Stimulated activated naive B cell treated with anti-CD40 and anti-IgM and Interleukin-4, amounts not matched to agents 10 μg/mL and 1 μg/mL and 100 μg/mL, for 72 hours (primary cell): ENCODE measurements at places on chromosomes 3 and 15.

GRCh38 chr3:9497821-9498565 lies 55.6 kb downstream of the LHFPL4 start:
- DNase-seq: no peak

- DNase-seq: no peak
Observed at GRCh38 chr3:88809993-88810392, 297.4 kb upstream of the EPHA3 start.

- peak; percentile 52 for DNase-seq
Observed at GRCh38 chr3:58640700-58641372, 25.7 kb downstream of the FAM3D start.

GRCh38 chr15:69767191-69767590 lies 314.6 kb downstream of the RPLP1 start:
- no peak for DNase-seq

GRCh38 chr3:71310359-71310979 lies 273.1 kb downstream of the FOXP1 start:
- DNase-seq: no peak

GRCh38 chr3:23567917-23568316 lies 237.8 kb upstream of the UBE2E1 start:
- DNase-seq: peak; percentile 9

- no peak for DNase-seq
Observed at GRCh38 chr3:182364323-182364722, 429.0 kb upstream of the ATP11B start.

GRCh38 chr3:150662410-150663200 lies 41.1 kb downstream of the ERICH6 start:
- DNase-seq: no peak

- no peak for DNase-seq
Observed at GRCh38 chr3:125289429-125289981, 77.0 kb upstream of the SLC12A8 start.

- DNase-seq: no peak
Observed at GRCh38 chr15:97383516-97383915, 577.0 kb upstream of the ARRDC4 start.

DNA sequence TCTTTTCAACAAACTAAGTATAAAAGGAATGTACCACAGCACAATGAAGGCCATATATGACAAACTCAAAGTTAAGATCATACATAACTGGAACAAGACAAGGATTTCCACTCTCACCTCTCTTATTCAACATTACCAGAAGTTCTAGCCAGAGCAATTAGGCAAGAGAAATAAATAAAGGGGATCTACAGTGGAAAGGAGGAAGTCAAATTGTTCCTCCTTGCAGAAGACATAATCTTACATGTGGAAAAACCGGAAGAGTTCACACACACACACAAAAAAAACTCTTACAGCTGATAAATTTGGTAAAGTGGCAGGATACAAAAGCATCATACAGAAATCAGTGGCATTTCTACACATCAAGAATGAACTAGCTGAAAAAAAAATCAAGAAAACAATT lies 277.9 kb downstream of the MCTP2 start:
- DNase-seq: no peak

DNA sequence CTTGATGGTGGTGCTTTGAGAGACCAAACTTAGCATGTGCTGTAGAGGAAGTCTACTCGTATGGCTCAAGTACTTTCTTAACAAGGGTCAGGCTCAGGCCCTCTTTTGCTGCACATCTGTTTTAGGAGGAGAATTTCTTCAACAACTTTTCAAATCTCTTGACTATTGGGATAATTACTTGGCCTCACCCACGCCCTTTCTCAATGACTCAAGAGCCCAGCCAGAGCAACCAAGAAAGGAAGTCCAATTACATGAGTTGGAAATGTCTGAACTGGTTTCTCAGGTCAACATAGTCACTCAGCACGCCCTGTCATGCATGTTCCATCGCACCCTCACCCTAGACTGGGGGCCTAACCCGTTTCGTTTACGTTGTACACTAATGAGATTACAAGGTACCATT lies 44.8 kb upstream of the UMPS start:
- no peak for DNase-seq

DNA sequence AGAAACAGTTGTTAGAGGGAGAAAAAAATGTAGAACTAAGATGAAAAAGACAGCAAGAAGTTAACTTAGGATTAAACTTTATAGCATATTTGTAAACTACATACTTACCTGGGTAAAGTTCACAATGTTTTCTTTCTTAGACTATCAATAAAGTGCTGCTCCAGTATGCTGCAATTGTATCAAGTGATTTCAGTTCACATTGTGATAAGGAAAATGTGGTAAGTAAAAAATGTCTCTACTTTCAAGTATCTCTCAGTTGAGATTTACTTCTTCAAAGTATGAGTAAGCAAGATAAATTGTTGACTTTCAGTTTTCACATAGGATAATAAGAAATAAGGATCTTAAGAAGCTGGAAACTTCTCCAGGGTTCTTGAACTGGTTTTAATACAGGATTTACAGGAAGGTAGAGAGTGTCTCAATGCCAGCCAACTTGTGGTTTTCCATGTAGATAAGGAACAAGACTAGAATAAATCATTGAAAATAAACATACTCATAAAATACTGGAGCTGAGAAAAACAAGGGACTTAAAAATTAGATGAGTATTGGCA lies 528.8 kb downstream of the UNC13C start:
- no peak for DNase-seq

- no peak for DNase-seq
Observed at GRCh38 chr3:42204867-42205599, 61.0 kb downstream of the CCK start.

GRCh38 chr15:74369756-74370155 lies 2.3 kb upstream of the CYP11A1 start:
- DNase-seq: no peak

DNA sequence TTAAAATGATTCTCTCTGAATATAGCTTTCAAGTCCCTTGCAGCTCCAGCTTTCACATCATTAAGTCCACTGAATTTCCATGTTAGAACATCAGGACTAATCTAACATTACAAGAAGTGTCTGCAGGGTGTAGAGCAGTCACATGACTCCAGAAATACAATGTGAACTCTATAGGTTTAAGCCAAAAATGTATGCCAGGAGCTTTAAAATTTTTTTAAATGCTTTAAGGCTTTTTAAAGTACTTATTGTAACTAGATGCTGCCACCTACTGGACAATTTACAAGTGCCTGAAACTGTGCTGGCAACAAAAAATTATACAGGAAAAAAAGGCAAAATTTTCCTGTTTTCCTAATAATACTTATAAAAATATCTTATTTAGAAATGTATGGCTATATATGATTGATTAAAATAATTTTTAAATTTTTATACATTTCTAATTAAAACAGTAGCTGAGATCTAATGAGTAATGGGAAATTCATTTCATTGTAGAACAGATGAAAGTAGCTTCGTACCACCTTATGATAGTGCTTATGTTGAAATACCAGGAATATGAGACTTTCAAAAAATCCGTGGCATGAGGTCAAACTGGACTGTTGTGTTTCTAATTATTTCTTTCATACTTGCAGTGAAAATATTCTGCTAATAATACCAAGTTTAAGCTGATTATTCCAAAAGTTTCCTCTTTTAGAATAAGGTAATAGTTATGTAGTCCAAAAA lies 25.7 kb downstream of the FSIP1 start:
- DNase-seq: no peak

GRCh38 chr3:100002599-100003350 lies 111.5 kb downstream of the FILIP1L start:
- DNase-seq: no peak

DNA sequence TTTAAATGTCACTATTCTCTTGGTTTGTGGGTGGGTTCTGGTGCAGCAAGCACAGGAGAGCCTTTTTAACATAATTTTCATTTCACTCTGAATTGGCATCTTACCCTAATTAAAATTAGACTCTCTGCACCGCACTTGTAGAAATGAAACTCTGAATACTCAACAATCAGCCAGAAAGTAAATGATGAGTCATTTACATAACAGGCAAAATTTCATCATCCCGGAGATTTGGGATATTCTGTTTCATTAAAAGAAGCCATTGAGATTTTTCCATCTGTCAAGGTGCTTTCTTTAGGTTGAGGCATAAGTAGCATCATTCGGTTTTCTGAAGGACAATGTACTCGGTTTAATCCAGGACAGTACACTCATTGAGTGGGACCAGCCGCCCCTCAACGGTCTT lies 111.0 kb downstream of the RFTN1 start:
- DNase-seq: no peak

GRCh38 chr3:126014252-126014651 lies 45.3 kb downstream of the ROPN1B start:
- no peak for DNase-seq

- DNase-seq: no peak
Observed at GRCh38 chr3:180705619-180706018, 26.3 kb upstream of the CCDC39 start.

GRCh38 chr15:73617913-73618312 lies 15.3 kb downstream of the NPTN start:
- DNase-seq: no peak

DNA sequence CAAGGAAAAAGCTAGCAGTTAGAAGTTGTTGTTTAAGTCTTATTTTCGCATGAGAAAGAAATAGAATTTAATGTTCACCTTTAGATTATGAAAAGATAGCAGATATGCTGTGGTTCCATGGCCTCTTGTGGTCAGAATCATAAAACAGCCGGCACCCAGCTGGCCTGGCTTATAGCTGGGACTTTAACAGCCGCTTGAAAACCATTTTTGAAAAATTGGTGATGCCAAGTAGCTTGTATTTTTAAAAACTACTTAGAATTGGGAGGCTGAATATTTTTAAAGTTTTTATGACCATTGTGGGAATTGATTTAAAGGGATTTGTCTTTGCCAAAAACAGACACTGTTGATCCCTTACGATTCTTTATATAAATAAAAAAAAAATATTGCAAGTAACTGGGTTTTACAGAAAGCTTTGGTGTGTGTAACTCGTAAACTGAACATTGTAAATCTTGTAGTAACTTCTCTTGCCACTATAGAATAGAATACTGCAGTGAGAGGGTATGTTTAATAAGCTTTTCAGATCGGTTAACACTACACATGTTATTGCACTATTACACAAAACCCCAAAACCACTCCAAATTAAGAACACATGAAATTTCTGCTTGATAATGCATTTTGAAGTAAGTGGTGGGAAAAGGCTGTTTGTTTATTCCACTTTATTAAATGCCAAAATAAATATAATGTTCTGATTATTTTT lies 6.6 kb downstream of the ARRDC4 start:
- no peak for DNase-seq

DNA sequence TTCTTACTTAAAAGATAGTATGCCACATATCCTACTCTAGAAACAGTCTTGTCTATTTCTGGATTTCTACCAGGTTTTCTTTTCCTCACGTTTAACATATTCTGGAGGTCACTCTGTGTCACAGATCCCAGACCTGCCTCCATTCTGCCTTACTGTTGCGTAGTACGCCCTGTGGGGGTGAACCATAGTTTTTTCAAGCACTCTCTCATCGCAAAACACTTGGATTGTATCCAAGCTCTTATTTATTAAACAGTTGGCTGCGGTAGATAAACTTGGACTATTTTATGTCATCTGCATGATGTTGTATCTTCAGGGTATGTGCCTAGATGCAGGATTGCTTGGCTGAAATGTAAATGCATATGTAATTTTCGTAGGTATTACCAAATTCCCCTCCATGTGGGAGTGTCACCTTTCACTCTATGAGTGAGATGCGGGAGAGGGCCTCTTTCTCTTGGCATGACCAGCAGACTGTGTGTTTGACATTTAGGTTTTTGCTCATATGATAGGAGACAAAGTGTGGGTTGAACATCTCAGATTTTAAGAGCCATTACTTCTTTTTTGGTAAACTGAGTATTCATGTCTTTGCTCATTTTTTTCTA lies 55.8 kb downstream of the ABTB1 start:
- DNase-seq: no peak

- DNase-seq: no peak
Observed at GRCh38 chr3:137468446-137468845, 295.7 kb upstream of the SOX14 start.

DNA sequence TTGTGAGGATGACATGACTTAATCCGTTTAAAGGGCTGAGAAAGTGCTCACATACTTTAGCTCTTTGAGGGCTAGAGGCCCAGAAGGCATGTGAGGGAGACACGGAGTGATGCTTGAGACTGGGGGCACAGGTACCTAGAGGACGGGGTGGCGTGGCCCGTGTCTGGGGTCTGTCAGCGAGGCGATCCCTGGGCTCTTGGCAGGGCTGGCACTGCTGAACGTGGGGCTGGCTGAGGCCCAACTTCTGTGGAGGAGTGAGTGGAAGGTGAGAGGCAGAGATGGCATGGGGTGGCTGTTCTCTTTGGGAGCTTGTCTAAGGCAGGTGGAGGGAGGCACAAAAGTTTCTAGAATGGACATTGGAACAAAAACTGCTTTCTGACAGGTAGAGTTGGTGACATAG lies 9.5 kb downstream of the SEMA4B start:
- DNase-seq: no peak

DNA sequence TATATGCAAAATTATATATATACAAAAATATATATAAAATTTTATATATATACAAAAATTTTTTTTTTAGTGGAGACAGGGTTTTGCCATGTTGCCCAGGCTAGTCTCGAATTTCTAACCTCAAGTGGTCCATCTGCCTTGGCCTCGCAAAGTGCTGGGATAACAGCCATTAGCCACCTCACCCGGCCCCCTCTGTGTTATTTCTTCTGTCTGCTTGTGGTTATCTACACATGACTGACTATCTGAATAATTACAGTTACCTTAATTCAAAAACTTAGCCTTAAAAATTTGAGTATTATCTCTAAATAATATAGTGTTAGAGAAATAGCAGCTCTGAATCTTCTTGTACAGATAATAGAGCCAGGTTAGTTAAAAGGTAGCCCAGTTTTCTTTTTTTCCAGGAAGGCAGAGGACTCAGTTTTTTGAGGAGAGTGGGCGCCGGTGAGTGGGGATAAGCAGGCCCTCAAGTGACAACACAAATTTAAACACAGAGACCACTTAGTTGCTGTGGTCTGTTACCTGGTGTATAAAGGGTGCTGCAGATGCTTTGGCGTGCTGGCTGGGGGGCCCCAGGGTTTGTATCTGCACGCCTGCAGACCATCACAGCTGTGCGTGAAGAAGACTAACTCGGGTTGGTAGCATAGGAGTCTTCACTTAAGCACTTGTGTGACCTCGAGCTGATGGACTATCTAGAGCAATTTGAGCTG lies 83.7 kb downstream of the TRAK1 start:
- no peak for DNase-seq

GRCh38 chr3:84175449-84175848 lies 783.3 kb upstream of the CADM2 start:
- no peak for DNase-seq

DNA sequence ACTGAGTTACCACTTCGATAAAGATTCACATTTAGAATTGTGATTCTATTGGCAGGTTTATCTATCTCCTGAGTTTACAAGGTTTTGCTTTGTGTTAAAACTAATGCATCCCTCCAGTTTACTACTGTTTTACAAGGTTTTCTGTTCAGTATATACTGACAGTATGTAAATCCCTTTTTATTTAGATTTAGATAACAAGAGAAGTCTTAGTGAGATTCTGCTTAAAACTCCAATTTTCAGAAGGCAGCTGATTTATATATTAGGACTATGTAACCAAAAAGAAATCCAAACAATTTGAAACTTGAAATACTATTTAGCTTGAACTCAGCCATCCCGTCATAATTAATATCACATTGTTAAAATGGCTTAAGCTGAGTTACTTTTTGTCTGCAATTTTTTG lies 619.2 kb downstream of the NAALADL2 start:
- no peak for DNase-seq
